Erythroblast (primary cell): ENCODE measurements at places on chromosomes 5 and 9.

- DNase-seq, result no peak
These were observed 10.4 kb downstream of the FREM1 start for GRCh38 chr9:14899815-14900193.

GRCh38 chr5:57432876-57433275 lies 49.7 kb downstream of the ACTBL2 start:
- DNase-seq, result peak; percentile 37

DNA sequence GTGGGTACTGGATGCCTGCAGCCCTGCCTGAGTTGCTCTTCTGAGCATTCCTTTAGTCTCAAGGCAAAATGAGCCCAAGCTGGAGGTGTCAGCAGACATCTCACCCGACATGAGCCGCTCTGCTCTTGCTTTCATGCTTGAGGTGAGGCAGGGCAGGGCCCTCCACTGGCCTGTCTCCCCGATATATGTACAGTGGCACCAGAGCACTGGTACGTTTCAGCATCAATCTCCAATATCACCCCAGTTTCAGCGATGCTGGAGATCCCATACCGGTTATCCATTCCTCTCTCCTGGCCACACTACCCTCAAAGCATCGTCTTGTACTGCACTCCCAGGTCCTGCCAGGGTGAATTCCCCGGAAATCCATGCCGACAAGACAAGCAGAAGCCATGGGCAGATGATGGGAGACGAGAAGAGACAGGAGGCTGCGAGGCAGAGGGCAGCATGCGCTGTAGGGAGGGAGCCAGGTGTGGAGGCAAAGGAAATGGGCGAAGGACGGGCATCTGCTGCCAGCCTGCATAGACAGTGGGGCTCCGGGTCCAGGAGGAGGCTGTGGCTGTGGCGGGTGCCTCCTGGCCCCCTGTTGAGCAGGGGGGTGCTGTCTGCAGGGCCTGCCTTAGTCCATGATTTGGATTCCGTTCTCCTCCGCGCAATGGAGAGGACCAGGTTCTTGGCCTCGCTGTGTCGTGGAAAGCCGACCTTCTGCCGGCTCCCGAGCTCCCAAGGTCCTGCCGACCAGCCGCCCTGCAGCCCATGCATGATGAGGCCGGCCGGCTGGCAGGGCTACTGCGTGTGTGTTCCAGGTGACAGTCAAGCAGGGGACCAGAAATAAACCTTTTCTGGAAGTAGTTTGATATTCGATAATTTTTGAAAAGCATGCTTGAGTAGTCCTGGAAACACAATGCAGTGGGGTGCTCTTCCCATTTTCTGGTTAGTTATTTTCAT lies 152.2 kb upstream of the IRX2 start:
- DNase-seq, result no peak

DNA sequence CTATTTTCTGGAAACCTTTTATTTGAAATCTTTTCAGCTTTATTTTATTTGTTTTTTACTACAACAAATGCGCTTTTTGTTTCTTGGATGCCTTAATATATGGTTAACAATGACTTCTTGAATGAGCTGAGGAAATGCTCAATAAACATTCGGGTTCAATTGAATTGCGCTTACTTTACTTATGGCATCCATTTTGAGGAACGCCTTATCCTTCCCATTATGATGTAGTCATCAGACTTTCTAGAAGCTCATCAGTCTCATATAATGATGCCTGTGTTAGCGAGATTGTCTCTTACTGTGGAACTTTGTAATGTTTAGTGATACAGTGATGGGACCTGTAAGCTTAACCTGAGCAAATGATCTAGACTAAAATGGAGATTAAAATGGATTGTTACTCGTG lies 916 bp downstream of the SHLD3 start:
- DNase-seq, result peak; percentile 39

DNA sequence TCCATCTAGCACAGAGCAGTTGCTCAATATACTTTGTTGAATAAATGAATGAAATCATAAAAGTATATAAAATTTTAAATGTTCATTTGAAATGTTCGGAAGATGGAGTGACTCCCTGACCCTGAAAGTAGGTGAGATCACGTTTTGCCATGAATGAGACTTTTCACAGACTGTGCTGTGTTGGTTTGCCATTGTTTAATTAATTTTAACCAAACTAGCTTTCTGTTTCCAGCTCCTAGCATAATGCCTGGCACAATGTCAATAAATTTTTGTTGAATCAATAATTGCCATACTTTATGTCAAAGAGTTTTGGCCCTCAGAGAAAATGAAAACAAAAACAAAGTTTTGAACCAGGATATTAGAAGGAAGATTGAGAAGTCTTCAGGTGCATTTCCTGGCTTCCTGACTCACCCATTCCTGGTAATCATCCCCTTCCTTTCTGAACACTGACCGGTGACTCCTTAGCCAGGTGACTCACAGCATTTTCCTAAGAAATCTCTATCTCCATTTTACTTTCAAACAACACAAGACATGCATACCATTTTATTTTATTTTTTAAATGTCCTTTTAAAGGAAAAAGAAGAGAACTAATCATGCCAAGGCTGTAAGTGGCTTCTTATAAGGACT lies 15.1 kb downstream of the SLC28A3 start:
- no peak for DNase-seq

- DNase-seq, result no peak
These were observed 163.6 kb upstream of the GRIN3A start for GRCh38 chr9:101902051-101902450.

DNA sequence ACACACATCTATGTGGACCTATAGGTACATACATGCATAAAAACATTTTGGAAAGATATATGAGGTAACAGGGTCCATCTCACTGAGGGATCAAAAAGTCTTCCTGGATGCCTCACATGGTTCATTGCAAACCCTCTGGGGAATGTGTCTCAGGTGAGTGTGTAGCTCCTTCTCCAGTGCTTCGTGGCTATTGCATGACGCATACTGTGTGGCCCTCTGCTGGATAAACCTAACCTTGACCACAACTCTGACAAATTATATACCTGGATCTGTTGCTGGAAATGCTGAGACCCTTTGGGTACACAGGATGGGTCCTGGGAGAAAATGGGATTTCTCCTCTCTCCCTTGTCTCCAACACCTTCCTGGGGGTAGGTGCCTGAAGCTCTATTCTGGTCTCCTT lies 91.9 kb downstream of the JAKMIP2 start:
- DNase-seq, result peak; percentile 23

DNA sequence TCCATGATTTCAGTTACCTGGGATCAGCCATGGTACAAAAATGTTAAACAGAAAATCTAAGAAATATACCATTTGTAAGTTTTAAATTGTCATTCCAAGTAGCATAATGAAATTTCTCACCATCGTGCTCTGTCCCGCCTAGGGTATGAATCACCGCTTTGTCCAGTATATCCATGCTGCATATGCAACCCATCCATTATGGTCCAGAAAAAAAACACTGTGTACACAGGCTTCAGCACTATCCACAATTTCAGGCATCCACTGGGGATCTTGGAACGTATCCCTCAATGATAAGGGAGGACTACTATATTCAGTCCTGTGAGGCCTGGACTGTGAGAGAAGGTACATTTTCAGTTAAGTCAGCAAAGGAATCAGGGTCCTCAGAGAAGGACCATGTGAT lies 37.6 kb upstream of the HNRNPA0 start:
- no peak for DNase-seq

DNA sequence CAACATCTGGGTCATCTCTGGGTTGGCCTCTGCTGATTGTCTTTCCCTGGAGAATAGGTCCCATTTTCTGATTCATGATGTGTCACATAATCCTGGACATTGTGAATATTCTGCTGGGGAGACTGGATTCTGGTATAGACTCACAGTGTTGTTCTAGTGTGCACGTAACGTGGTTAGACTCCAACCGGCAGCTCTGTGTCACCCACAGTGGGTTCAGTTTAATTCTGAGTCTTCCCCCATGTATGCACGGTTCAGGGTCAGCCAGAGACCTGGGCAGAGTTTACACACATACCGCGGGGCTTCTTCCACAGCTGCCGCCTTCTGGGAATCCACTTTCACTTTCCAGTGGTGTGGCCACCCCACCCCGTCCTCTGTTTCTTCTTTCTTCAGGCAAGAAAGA lies 38.0 kb upstream of the LRRC14B start:
- DNase-seq, result no peak

- DNase-seq, result no peak
These were observed 336.8 kb downstream of the KDM4C start for GRCh38 chr9:7094576-7094975.

- DNase-seq, result no peak
These were observed 72.0 kb downstream of the CD180 start for GRCh38 chr5:67124556-67124955.

GRCh38 chr5:40834391-40834848 lies 602 bp downstream of the RPL37 start:
- DNase-seq, result peak; percentile 86

DNA sequence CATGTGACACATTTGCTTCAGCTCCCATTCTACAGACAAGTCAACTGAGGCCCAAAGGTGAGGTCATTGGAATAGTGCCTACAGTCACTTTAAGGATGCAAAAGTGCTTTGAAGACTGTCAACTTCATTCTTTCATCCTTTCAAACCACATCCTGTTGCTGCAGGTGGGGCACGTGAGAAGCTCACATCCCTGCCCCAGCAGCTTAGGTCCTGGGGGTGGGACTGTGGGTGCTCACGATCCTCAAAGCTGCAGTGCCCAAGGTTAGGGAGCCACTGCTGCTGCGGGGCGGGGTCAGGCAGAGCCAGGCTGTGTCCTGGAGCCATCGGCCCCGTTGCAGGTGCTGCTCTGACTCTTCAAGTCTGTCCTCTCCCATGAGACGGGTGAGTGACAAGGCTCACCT lies 57.9 kb upstream of the IER5L start:
- no peak for DNase-seq

GRCh38 chr5:52985306-52985705 lies 3.8 kb upstream of the ITGA2 start:
- DNase-seq, result no peak

DNA sequence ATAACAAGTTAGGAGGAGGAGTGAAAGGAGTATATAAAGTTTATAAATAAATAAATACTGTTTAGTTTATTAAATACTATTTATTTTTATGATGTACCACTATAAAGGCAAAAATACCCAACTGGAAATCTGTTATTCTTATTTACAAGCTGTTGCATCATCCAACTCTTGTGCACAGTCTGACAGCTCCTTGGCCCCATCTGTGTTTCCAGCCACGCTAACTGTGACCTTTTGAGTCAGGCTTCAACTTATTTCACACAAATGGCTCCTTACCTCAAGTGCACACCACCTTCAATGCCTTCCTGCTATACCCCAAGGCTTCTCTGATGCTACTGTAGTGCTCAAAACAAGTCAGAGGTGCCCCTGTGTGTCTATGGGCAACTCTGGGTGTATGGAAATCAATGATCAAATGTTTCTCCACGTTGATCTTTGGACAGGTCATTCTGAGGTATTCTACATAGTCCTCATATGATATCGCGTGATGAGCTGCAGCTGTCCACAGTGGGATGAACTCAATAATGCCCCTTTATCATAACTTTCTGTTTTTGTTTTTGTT lies 303.2 kb upstream of the GRAMD2B start:
- DNase-seq, result peak; percentile 33

DNA sequence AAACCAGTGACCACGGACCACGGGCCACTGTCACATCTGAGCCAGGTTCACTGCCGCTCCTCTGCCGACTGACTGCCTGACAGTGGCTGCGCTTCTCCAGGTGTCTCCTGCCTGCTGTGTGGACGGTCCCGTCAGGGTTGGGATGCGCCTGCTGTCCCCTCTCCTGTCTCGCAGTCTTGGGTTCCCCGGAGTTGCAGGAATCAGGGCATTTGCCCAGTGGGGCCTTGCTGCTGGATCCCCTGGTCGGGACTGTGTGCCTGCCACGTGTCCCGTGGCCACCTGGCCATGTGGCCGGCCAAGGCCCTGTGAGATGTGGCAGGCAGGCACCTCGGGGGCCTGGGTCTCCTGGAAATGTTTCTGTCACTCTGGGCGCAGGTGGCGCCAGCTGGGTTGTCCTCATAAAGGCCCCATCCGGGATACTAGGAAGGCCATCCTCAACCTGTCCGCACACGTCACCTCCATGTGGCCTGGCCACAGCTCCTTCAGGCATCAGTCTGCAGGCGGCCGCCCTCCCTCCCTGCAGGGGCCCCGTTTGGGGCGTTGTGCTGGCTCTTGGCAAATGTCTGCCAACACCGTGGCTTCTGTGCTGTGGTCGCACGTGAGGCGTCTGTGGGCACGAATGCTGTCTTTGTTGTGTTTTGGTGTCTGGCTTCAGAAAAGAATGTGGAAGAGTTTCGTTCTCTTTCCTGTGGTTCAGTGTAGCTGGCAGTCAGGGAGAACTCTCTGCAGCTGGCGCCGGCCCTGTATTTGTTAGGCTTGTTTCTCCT lies 6.4 kb upstream of the TOR4A start:
- no peak for DNase-seq

- no peak for DNase-seq
These were observed 131.7 kb upstream of the MYO10 start for GRCh38 chr5:17067657-17068392.
